ENCODE measurements at places on chromosomes 16 and 17. TPM values are rescaled to one million over a fixed set of nuclear protein-coding genes. Genes with fewer than 3 reads are reported as not detected.

GRCh38 chr16:81740169-81740568, 38.9 kb upstream of the PLCG2 start:
- no peak for DNase-seq

DNA sequence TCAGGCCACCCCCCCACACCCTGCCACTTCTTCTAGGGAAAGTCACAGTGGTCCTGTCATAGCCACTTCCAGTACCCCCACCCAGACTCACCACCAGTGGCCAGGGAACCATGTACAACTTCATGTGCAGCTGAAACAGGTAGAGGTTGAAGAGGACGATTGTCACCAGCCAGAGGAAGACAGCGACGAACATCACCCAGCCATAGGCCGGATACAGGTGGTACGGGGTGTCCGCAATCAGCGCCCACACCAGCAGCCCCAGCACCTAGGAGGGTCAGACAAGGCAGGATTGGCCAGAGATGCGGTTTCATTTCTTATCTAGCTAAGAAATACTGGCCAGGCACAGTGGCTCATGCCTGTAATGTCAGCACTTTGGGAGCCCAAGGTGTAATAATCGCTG, 16.7 kb downstream of the ARL2BP start:
- peak; percentile 19 for DNase-seq

The SRCIN1 gene
- total RNA-seq: not detected

- peak; percentile 30 for DNase-seq
Measured at GRCh38 chr16:24253192-24253591, 2.9 kb upstream of the CACNG3 start.

The KRT17 gene
- total RNA-seq: not detected

The TMEM220 gene
- 1.7 TPM for total RNA-seq

The OTOP3 gene
- total RNA-seq: not detected

- no peak for DNase-seq
Measured at GRCh38 chr16:82845116-82845515, 218.3 kb downstream of the CDH13 start.

- DNase-seq: no peak
Measured at GRCh38 chr17:34082404-34082803, 172.7 kb upstream of the CCL2 start.

GRCh38 chr16:12896562-12896961, 4.8 kb upstream of the SHISA9 start:
- DNase-seq: no peak

GRCh38 chr17:45160447-45161287, 1.0 kb upstream of the HEXIM2 start:
- DNase-seq: no peak

The TMIGD1 gene
- not detected for total RNA-seq

The SAMD14 gene
- total RNA-seq: 0.11 TPM

GRCh38 chr16:68448360-68448970, at the start of gene SMPD3:
SMPD3 (minus strand) TSS chr16:68448508; CDS start chr16:68372181, 76,327 bp downstream.
- DNase-seq: peak; percentile 98

The CEP295NL gene
- 0.23 TPM for total RNA-seq

DNA sequence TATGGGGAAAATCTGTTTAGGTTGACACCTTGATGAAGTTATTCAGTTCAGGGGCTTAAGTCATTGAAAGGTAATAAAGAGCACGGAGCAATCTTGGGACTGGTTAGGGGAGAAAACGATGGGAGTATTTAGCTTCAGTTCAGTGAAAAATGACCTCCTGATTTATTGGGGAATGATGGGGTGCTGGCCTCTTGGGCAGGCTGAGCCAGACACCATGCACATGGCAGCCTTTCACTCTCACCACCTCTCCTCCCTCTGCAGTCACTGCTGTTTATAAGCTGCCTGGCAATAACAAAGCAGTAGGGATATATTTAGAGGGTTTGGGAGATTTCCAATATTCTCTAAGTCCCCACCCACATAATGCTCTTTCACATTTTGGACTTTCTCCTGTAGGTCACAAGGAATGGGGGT, 140.5 kb upstream of the HS3ST2 start:
- DNase-seq: no peak

GRCh38 chr17:16459855-16460550, 32.0 kb downstream of the LRRC75A start:
- DNase-seq: no peak

The YPEL2 gene
- total RNA-seq: 25.3 TPM

DNA sequence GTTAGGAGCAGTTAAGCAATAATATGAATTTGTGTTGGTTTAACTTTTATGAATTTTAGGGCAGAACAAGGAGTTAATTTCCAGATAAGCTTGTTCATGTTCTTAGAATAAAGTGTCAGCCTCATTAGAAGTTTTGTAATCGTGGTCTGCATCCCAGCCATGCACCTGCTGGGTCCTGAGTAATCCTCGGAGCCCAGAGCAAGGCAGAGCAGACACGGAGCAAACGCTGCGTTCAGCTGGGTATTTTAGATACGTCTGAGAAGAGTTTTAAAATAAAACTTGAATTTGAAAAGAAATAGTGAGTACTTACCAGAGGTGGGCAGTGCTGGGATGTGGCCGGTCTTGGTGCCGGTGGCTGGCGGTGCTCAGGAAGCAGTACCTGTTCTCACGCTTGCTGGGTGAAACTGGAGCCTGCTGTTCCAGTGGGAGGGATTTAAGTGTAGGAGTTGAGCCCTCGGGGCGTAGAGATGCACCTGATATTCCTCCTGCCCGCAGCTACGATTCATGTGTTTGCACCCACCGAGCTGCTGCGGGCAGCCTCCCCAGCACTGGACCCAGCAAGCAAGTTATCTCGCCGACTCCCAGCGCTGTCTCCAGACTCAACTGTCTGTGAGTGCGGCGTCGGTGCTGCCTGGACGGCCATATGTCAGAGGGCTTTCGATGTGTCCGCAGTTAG, at the start of gene ZNF750:
TSS of gene ZNF750 (minus strand) at position 406 of the 676 bp plus-strand sequence. CDS start 7,568 bp downstream, outside the sequence.
- no peak for DNase-seq

The HAP1 gene
- not detected for total RNA-seq

GRCh38 chr17:68762911-68763310, 161.7 kb upstream of the FAM20A start:
- DNase-seq: no peak

The ADGRG3 gene
- total RNA-seq: not detected

The MYH13 gene
- not detected for total RNA-seq

DNA sequence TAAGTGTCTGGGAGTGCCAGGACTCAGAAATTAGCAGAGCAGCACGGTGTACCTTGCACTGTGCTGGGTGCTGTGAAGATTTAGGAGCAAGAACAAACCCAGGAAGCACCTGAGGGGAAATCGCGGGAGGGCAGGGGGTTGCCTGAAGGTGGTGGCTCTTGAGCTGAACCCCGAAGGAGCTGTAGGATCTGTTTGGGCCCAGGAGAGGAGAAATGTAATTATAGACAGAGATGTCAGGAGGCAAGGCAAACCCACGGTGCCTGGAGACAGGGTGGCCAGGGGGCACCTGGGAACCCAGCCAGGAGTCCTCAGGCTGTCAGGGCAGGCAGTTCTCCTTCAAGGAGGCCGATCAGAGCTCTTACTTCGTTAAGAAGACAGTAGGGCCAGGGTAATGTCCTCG, 109.1 kb downstream of the C16orf78 start:
- DNase-seq: no peak

- peak; percentile 92 for DNase-seq
Measured at GRCh38 chr16:57447186-57447962, at the start of the genes CIAPIN1 and COQ9. CIAPIN1 (minus strand) TSS chr16:57447385; CDS start chr16:57440928, 6,457 bp downstream. COQ9 (plus strand) TSS chr16:57447479; CDS start chr16:57447506, 27 bp downstream.

GRCh38 chr17:74457146-74457819, 9.2 kb upstream of the CD300A start:
- DNase-seq: peak; percentile 80

The HOXB7 gene
- 0.80 TPM for total RNA-seq

DNA sequence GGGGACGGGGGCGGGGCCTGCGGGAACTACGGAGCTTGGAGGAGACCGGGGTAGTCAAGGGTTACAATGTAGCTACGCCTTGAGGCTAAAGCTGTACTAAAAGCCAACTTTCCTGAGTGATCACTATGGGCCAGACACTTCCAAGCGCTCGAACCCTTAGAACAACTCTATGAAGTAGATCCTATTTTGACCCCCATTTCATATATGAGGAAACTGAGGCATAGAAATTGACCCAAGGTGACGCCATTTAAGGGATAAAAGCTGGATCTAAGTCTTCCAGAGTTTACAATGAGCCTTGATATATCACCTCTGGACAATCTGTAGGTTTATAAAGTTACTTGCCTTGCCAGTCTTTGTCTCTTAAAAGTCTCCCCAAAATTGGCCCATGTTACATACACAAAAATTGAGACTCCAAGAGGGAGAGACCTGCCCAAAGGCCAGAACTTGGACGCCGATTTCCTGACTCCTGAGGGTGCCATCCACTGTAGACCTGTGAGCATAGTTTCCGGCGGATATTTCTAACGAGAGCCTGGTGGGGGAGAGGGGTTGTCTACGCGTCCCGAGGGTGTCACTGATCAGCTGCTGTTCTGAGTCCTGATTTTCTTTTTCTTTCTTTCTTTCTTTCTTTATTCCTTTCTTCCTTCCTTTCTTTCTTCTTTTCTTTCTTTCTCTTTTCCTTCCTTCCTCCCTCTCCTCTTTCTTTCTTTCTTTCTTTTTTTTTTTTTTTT, 555 bp upstream of the NCBP3 start:
- DNase-seq: no peak

- no peak for DNase-seq
Measured at GRCh38 chr16:89484923-89485679, 5.3 kb downstream of the ANKRD11 start.

DNA sequence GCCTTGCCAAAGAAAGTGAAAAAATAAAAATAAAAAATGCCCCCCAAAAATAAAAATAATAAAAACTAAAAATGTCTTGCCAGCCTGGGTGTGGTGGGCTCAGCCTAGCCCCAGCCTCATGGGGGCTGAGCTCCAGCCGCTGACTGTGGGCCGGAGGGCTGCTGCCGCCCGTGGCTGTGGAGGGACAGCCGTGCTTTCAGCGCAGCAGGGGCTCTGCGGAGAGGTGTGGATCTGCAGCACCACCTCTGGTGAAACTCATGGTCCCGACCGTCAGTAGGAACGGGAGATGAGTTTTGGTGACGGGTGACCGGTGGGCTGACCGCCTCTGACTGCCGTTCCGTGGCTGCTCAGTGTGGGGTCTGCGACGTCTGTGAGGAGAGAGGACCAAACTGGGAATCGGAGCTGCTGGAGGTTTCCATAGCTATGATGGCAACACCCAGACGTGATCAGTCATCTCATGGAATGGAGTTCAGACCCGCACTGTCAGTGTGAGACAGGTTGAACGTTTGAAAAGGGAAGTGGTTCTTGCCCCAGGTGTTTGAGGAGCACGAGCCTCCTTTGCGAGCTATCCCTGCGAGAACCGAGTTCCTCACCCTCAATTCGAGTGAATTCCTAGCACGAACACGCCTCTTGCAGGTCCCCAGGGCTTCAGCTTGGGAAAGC, 12.0 kb upstream of the RPL13 start:
- peak; percentile 48 for DNase-seq

GRCh38 chr17:81300586-81301155, 5.6 kb upstream of the SLC38A10 start:
- DNase-seq: no peak

DNA sequence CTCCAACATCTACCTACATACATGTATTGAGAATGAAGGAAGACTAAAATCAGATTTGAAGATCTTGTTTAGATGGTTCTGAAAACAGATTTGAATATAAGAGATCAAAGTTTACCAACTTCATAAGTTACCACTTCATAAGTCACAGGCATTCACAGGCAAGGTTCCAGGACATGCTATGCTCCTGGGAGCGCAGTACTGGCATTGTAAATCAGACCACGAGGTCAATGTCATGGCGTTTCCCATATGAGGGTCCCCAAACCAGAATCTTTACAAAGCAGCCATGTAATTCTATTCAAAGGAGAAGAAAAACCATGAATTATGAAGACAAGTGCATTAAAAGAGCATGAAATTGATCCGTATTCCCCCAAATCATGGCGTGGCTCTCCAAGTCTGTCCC, 3.0 kb downstream of the CDH11 start:
- DNase-seq: no peak

The KRTAP16-1 gene
- total RNA-seq: not detected

The PYY gene
- not detected for total RNA-seq

The RBFOX1 gene
- total RNA-seq: not detected

The TRAP1 gene
- 121 TPM for total RNA-seq

DNA sequence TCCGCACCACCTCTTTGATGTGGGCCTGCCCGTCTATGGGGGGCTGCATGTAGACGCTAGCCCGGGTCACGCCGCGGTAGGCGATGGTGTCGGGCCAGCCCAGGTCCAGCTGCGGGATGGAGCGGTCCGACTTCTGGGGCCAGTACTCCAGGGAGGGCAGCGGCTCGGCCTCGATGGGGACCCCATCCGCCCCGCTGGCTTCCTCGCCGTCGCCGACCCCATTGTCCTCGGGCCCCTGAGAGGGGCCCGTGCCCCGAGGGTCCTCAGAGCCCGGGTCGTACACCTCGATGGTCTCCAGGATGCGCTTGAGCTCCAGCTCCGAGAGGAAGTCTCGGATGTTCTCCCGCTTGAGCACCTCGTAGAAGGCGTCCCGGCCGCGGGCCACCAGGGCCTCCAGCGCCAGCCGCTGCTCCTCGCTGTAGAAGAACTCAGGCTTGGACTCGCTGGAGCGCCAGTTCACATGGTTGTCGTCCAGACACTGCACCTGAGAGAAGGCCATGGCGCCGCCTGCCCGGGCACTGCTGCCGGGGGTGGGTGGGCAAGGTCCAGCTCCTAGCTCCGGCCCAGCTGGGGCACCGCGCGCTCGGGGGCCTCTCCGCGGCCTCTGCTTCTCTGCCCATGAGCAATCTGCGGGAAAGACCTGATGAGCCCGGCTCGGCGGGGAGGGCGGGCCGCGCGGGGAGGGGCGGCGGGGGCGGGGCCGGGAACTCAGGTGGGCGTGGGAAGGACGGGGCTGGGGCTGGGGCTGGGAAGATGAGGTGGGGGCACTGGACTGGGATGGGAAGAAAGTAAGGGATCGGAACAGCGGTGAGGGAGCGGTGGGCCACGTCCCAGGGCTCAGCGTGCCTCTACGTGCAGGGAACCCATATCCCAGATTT, 782 bp downstream of the FAM83G start:
- peak; percentile 60 for DNase-seq

The SLX4 gene
- 16.9 TPM for total RNA-seq

The TBC1D3B gene
- total RNA-seq: 7.7 TPM

The WDR45B gene
- 61.5 TPM for total RNA-seq

The G6PC3 gene
- total RNA-seq: 18.8 TPM

DNA sequence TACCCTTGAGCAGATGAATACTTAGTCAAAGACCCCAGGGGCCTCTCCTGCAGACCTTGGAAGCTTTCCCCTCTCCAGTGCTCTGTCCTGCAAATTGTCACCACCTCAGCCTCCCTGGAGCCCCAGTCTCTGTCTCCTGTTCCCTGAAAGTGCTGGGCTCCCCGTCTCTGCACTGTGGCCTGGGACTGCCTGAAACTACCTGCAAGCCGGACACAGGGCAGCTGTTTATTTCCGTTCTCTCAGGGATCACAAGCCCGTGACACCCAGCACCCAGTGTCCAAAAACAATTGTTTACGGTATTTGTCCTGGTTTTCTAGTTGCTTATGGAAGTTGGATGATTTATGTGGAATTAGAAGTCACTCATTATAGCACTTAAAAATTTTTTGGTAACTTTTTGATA, 81.6 kb upstream of the CHMP6 start:
- no peak for DNase-seq

DNA sequence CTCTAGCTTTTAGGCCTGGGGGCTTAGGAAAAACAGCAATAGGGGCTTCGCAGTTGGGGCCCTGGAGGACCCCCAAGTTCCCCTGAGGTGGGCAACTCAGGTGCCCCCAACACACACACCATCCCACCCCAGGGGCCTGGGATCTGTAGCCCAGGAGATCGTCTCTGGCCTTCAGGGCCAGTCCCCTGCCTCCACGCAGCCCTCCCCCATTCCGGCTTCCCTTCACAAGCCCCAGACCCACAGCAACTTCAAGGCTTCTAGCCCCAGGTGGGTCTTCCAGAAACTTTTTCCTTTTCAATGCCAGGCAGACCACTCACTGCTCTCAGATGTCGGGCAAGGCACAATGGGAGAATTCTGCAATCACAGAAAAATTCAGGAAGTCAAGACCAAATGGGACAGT, 79.4 kb downstream of the C16orf78 start:
- peak; percentile 14 for DNase-seq

All from activated naive CD8-positive, alpha-beta T cell treated with anti-CD3 and anti-CD28 coated beads, Interleukin-2, amount 10 ng/mL, durations not matched to agents 7 days and 5 days (primary cell).